ENCODE measurements at places on chromosomes 5 and 9.

GRCh38 chr5:81164476-81164875, 68.6 kb upstream of the CKMT2 start:
- DNase-seq: no peak

GRCh38 chr9:11194246-11194645, 581.4 kb upstream of the PTPRD start:
- no peak for DNase-seq

DNA sequence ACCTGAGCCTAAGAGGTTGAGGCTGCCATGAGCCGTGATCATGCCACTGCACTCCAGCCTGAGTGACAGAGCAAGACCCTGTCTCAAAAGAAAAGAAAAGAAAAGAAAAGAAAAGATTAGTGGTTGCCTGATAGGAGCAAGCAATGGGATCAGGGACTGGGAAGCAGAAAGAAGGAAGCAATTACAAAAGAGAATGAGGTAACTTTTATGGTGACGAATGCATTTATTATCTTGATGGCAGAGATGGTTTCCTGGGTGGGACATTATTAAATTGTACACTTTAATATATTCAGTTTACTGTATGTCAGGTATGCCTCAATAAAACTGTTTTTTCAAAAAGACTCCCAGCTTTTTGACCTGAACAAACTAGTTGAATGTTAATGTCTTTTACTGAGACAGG, 7.5 kb upstream of the PFDN1 start:
- no peak for DNase-seq

- no peak for DNase-seq
Measured at GRCh38 chr9:83536332-83536731, 1.9 kb downstream of the FRMD3 start.

- DNase-seq: peak; percentile 86
Measured at GRCh38 chr9:7976167-7976755, 176.7 kb upstream of the DMAC1 start.

- no peak for DNase-seq
Measured at GRCh38 chr5:150224483-150225027, 34.7 kb downstream of the SLC6A7 start.

GRCh38 chr9:37994639-37995347, 74.2 kb downstream of the SHB start:
- DNase-seq: peak; percentile 25

DNA sequence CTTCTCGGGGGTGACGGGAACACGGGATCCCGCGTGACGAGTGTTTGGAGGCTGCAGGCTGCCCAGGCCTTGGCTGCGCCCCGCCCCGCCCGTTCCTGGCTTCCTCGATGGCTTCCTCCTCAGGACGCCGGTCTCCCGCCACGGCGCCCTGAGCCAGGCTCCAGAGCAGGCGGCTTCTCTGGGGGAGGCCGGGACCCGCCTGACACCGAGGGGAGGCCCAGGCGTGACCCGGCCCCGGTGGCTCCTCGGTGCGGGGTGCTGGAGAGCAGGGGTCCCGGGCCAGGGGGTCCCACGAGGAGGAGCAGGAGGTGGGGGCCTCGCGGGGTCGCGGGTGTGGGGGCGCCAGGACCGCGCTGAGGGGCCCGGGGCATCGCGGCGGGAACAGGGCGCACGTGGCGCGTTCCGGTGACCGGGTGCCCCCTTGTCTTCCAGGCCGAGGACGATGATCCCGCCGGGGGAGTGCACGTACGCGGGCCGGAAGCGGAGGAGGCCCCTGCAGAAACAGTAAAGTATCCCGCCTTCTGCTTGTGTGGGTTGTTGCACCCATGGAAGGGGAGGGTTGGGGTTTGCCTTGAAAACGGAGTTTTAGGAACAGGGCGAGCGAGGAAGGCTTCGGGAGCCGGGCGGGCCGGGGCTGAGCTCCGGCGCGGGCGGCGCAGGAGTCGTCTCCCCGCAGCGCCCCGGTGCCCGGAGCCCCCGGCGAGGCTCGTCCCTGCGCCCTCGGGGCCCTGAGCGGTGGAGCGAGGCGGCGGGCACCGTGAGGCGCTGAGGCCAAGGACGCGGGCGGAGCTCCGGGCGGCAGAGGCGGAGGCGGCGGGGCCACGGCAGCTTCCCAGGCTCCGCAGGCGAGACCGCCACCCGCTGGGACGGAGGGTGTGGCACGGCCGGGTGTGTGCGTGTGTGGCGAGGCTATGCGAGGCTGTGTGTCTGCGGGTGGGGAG, 22.2 kb downstream of the AHRR start:
- DNase-seq: peak; percentile 42

DNA sequence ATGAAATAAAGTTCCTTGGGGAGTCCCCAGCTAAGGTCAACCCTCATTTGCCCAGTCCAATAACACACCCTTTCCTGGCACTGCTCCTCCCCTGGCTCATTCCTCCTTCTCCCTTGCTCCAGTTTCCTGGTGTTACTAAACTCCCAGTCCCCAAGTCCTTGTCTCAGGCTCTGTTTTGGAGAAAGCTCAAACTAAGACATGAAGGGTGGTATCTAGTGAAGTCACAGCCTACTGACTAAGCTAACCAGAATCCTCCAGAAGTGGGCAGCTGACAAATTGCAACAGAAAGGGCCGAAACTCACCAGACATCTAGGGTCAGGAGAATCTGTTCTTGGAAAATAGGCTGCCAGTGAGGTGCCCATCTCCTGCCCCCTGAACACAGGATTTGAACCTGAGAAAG, 118.7 kb upstream of the NEK6 start:
- DNase-seq: no peak

DNA sequence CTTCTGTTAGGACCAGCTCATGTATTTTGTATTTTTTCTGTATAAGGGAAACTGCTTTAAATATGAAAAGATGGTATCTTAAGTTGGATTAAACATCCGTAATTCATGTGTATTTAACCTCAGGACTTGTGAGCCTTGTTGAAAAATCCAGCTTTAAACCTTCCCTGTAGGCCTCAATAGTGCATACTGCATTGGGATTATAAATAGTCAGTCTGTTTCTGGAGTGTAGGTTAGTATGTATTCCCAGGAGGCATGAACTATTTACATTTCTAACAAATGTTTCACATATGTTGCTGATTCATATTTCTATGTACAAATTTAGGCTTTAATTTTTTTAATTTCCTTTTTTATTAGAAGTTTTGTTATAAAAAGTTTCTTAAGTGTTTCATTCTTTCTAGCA, 137.9 kb upstream of the GRHPR start:
- no peak for DNase-seq

DNA sequence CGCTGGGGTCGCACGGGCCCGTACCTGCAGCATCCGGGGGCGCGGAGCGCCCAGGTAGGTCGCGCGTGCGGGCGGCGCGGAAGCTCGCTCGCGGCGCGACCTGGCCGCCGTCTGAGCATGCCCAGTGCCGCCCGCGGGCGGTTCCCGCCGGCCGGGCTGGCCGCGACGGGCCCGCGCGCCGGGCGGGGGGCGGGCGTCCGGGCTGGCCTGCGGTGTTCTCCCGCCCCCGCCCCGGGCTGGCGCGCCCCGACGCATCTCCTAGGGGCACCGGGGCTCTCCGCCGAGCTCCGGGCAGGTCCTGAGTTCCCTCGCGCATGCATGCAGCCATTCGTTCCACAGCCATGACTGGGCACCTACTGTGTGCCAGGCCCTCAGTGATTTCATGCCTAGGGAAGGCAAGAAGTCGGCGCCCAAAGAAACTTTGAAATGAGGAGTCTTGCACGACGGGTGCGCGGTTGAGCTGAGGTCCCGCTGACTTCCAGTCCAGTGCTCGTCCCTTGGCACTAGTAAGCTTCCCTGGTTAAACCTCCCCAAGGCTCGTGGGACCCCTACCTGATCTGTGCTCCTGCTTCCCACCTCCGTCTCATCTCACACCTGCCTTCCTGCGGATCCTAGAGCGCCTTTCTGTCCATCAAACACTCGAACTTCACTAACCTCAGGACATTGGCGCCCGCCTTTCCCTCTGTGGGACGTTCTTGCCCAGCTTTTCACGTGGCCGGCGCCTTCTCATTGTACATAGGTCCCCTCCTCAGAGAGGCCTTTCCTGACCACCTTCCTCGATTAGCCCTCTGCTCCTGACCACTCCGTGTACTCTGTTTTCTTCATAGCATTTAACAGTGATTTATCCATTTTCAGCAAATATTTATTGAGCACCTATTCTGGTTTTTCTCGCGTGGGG, at the start of gene PTPN3:
TSS of gene PTPN3 (minus strand) at position 113 of the 898 bp plus-strand sequence. CDS start 34,873 bp downstream, outside the sequence.
- DNase-seq: no peak

DNA sequence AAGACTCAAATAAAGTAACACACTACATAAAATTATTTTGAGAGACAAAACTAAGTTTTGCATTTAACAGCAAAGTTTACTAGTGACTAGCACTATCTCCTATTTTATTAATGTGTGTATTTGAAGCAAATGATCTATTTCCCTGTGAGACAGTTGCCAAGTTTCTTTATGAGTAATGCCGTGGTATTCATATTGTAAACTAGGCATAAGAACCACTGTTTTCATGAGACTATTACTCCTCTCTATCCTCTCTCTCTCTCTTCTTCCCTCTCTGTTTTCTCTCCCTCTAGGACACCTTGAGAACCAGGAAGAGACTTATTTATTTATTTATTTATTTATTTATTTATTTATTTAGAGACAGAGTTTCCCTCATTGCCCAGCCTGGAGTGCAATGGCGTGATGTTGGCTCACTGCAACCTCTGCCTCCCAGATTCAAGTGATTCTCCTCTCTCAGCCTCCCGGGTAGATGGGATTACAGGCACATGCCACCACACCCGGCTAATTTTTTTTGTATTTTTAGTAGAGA, 61.1 kb downstream of the MLANA start:
- no peak for DNase-seq

- DNase-seq: peak; percentile 70
Measured at GRCh38 chr9:121399883-121400607, 30.0 kb upstream of the STOM start.

DNA sequence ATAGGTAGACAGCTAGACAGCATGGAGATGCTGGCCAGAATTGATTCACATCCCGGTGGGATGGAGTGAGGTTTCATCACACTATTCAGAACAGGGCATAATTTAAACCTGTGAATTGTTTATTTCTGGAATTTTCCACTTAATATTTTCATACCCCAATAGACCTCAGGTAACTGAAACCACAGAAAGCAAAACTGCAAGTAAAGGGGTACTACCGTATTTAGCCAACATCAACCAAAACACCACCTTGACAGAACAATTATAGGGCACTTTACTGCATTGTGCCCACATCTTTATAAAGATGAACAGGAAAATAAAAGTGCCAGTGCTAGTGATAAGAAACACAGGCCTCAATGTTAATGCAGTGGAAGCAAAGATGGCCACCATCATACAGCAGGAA, 7.5 kb downstream of the SERINC5 start:
- no peak for DNase-seq

DNA sequence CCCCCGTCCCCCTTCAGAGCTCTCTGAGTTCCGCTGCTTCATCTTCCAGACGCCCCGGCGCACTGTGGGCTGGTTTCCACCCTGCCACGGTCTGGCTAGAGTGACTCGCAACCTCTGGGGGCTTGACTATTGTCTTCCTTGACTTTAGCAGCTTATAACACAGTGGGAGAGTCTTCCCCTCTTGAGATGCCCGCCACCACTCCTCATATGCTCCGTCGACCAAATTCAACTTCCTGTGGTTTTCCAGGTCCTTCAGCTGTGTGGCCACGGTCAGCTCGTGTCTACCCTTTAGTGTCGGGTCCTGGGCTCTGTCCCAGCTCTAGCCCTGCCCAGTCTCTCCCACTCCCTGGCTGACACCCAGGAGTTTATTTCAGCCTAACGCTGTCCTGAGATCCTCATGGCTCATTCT, 28.2 kb upstream of the NCS1 start:
- DNase-seq: no peak

DNA sequence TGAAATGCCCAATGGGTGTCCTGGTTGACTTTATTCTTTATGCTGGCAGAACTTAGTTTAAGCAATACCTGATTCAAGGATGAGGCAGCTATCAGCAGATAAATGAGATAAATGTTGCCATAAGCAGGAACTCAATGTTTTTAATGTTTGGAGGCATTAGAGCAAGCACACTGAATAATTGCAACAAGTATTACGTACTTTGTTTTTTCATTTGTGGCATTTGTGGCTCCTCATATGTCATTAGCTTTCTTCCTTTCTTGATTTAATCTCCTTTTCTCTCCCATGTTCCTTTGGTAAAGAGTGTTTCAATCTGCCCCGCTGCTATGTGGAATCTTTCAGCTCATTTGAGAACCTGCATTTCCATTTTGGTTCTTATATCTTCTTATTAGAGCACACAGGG, 6.4 kb upstream of the NR3C1 start:
- peak; percentile 42 for DNase-seq

- no peak for DNase-seq
Measured at GRCh38 chr5:67964619-67965018, 250.9 kb upstream of the PIK3R1 start.

GRCh38 chr5:139823757-139824355, 28.2 kb downstream of the PSD2 start:
- DNase-seq: no peak

DNA sequence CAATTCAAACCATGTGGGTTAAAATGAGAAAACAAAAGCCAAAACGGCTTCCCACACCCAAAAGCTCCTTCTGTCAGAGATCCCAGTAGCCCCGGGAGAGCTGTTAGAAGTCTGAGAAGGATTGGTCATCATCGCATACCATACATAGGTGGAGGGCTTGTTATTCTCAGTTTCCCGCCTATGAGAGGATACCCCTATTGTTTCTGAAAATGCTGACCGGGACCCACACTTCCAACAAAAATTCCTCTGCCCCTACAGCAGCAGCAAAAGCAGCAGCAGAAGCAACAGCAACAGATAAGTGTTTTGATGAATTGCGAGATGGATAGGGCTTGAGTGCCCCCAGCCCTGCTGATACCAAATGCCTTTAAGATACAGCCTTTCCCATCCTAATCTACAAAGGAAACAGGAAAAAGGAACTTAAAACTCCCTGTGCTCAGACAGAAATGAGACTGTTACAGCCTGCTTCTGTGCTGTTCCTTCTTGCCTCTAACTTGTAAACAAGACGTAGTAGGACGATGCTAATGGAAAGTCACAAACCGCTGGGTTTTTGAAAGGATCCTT, at the start of gene TEK:
TSS of gene TEK (plus strand) at position 245 of the 561 bp plus-strand sequence. CDS start 366 bp downstream, outside the sequence.
- DNase-seq: no peak

GRCh38 chr5:88290801-88291200, 22.2 kb upstream of the TMEM161B start:
- DNase-seq: no peak

DNA sequence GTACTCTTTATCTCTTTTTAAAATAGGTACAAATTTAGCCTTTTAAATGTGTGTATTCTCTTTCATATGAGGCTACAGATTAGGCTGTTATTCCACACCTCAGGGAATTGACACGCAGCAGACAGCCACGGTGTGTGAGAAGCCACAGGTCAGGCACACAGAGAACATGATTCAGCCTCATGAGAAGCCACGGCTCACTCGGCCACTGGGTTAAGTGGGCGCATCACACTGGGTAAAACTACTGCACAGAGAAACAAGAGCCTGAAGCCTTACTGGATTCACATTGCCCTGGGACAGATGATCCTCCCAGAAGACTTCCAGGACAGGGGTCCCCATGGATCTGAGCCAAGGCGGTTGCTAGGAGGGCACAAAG, 28.2 kb downstream of the LPCAT1 start:
- no peak for DNase-seq

- DNase-seq: no peak
Measured at GRCh38 chr5:108687595-108688200, 60.0 kb upstream of the FER start.

GRCh38 chr9:10112070-10112469, 500.7 kb downstream of the PTPRD start:
- DNase-seq: no peak

- DNase-seq: peak; percentile 94
Measured at GRCh38 chr9:127785933-127786772, at the start of gene CDK9. CDK9 (plus strand) TSS chr9:127786034; CDS start chr9:127786149, 115 bp downstream.

GRCh38 chr9:116844621-116845020, 157.5 kb downstream of the TRIM32 start:
- DNase-seq: no peak
